ENCODE measurements at places on chromosomes 2 and 18.

DNA sequence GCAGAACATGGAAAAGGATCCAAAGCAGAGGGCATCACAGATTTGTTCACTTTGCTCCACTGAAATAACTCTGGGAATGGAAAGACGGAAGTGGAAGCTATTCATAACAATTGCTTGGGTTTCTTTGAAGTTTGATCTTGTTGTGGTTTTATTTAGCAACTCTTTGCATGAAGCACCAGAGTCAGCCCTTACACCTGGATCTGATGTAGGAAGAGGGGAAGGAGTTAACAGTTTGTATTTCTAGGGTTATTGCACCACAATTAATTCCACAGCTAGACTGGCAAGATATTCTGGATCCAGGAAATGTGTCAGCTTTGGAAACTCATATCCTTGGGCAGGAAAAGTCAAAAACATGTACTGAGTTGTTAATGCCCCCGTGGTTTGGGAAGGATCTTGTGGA, 1143.4 kb downstream of the CNTNAP5 start:
- no peak for DNase-seq

GRCh38 chr2:187924293-187924692, 367.4 kb upstream of the GULP1 start:
- no peak for DNase-seq

DNA sequence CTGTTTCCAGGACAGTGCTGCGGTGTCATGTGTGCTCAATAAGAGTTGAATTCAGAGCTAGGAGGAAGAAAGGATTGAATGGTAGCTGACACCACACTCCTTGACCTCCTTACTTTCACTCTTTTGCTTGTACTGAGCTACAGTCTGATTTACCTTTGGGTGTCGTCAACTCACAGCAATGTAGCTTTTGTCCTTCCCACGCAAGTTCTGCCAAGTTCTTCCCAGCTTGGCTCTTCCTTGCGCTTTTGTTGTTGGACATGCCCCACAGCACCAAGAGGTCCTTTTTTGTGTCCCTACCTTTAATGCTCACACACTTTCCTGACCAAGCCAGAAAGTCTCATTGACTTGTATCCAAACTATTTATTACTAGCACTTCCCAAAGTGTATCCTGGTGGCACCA, 38.3 kb upstream of the ITGB6 start:
- DNase-seq, result no peak

GRCh38 chr2:190578158-190579057, 43.9 kb upstream of the NEMP2 start:
- no peak for DNase-seq

DNA sequence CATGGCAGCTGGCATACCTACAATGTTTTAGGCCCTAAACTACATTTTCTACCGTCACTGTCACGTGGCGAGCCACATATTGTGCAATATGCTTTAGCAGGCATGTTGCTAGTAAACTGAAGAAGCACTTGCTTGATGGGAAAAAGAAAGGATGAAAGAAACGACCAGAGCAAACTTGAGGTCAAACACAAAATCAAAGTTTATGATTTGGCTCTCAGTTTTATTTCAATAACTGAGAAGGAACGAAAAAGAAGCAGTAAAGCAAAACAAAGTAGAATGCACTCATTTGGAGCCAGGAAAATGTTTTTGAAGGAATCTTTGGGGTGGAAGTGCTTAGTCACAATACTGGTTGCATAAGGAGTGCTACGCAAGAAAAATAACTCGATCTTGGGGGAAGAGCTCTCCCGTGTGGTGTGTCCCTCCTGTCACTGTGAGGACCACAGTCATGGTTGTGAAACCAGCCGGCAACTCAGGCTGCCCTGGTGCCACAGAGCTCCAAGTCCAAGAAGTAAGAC, 349.8 kb downstream of the RBM43 start:
- no peak for DNase-seq

DNA sequence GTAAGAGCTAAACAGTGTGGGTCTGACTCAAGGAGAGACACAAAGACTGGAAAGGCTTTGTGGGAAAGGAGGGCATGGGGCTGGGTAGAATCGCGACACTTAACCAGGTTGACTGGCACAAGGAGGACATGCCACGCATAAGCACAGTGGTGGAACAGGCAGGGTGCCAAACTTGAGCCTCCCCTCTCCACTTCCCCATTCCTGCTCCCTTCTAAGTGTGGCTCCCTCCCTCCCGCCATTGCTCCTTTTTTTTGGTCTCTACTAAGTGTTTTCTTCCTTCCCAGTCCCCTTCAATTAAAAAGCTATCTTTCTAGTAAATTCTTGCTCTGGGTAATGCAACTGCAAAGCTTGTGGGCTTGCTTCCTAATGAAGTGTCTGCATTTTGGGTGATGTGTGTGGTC, 40.3 kb upstream of the ZFP36L2 start:
- DNase-seq, result no peak

DNA sequence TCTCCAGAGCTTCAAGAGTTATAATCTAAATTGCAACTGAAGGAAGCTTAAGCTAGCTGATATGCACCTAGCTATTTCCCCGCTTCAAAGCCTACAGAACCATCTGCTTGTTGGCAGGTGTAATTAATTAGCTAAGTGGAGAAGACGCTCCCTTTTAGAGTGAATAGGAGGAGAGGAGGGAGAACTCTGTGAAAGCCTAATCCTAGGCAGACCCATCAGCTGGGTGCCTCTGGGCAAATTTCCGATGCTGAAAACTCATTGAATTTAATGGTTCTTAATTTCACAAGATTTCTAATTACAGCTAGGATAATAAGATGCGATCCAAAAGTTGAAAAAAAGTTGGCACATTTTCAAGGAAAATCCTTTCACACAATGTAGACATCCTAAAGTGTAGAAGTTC, 735.9 kb downstream of the ERBB4 start:
- DNase-seq, result no peak

GRCh38 chr2:91974401-91975129, 2896.7 kb upstream of the TEKT4 start:
- no peak for DNase-seq

DNA sequence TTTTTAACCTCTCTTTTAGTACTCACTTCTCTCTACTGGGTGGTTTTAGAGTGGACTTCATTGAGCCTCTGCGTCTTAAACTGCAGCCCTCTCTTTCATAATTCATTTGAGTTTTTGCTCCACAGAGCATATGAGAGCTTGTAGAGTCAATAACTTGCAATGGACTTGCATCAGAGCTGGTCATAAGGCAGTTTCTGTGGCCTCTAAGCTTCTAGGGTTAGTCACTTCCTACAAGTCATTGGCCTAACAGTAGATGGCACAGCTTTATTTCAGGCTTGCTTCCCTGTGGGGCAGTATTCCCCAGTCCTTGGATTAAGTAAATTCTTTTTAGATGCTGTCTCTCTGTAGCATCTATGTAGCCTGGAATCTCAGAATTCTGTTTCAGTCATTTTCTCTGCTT, 1435.7 kb downstream of the LRP1B start:
- no peak for DNase-seq

- no peak for DNase-seq
These were observed 54.5 kb downstream of the ROCK1 start for GRCh38 chr18:21057112-21057511.

GRCh38 chr2:83633423-83633822, 825.7 kb downstream of the SUCLG1 start:
- no peak for DNase-seq

DNA sequence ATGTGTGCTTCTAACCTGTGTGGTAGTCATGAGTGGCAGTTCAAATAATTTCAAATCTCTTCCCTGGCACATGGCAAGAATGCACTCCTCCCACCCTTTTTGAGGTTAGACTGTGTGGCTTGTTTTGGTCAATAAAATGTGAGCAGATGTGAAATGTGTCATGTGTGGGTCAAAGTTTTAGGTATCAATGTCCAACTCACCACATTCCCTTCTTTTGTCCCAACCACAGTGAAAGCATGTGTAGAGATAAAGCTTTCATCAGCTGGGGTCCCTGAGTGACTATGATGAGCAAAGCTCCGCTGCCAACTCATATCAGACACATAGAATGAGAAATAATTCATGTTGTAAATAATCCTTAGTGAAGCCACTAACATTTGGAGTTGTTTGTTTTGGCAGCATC, 118.2 kb downstream of the PAX3 start:
- DNase-seq, result no peak

DNA sequence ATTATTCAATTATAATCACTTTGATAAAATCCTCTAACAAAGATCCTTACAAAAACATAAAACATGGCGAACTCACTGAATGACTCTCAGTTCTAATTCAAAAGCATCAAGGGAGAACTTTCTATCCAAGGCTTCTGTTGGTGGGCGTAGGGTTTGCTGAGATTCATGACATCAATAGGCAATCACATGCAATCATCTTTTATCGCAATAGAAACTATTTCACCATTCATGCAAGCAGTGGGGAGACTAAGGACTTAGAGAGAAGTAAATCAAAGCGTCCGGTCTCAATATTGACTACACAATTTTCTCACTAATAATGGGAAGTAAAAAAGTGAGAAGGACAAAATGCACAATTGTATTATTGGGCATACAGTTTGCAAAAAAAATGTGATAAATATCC, 168.7 kb downstream of the SCG2 start:
- DNase-seq, result no peak

GRCh38 chr2:30631051-30631671, 176.1 kb downstream of the CAPN13 start:
- no peak for DNase-seq

GRCh38 chr18:24741965-24742724, 281.7 kb downstream of the HRH4 start:
- no peak for DNase-seq

DNA sequence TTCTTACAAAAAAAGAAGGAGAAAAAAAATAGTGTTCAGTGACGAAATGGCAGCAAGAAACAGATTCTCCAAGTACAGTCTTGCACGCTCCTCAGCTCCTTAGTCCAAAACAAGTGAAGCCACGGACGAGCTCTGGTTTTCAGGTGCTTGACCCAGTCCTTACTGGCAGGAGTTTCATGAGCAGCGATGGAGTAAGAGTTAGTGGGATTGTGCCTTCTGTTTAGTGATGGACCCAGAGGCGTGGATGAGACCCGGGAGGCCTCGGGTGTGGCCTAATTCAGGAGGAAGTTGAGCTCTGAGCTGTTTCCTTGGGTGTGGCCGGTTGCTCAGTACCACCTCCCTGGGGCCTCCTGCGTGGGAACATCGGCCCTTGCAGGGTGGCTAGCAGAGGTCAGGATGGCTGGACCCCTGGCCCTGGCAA, 52.0 kb downstream of the KIF5C start:
- DNase-seq, result peak; percentile 50

DNA sequence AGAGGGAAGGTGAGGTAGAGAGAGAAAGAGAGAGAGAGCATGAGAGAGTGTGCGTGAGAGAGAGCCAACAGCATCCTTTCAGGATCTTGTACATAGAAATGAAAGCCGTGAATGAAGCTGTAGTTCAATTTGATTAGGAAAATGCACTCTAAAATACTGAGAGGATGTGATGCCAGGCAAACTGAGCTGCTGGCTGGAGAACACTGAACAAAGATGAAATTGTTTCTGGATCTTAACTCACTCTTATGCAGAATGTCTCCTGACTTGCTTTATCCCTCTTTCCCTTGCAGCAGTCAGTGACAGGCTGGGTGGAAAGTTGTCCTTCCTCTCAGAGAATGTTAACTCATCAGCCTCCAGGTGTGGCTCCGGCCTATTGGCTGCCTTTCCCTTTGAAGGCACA, 10.7 kb downstream of the LYPD1 start:
- DNase-seq, result no peak

DNA sequence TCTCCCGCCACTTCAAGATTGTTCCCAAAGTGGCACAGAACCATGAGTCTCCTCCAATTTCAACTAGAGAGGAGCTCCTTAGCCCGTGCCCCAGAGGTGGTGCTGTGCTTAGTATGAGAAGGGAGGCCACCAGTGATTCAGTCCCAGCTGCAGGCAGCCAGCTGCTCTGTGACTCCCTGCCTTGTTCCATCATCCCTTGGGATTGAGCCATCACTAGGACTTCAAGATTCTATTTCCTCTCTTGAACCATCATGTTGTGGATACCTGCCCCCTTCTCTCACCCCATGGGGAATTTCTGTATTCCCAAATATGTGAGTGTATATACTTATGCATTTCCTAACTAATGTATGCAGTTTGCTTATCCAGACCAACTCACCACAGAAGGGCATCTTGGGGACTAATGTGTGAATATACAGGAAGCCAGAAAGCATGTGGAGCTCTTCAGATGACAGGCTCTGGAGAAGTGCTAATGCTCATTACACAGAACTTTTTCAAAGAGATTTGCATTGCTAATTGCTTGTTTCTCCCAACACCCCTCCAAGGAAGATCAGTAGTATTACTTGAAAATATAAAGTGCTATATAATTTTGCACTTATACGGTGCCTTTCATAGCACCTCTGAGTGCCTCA, 111.0 kb upstream of the MAP3K20 start:
- no peak for DNase-seq

GRCh38 chr2:102310964-102311640, at the start of gene IL1RL1:
Gene IL1RL1 (plus strand): TSS chr2:102311563. CDS start chr2:102338265, 26,702 bp downstream.
- no peak for DNase-seq

DNA sequence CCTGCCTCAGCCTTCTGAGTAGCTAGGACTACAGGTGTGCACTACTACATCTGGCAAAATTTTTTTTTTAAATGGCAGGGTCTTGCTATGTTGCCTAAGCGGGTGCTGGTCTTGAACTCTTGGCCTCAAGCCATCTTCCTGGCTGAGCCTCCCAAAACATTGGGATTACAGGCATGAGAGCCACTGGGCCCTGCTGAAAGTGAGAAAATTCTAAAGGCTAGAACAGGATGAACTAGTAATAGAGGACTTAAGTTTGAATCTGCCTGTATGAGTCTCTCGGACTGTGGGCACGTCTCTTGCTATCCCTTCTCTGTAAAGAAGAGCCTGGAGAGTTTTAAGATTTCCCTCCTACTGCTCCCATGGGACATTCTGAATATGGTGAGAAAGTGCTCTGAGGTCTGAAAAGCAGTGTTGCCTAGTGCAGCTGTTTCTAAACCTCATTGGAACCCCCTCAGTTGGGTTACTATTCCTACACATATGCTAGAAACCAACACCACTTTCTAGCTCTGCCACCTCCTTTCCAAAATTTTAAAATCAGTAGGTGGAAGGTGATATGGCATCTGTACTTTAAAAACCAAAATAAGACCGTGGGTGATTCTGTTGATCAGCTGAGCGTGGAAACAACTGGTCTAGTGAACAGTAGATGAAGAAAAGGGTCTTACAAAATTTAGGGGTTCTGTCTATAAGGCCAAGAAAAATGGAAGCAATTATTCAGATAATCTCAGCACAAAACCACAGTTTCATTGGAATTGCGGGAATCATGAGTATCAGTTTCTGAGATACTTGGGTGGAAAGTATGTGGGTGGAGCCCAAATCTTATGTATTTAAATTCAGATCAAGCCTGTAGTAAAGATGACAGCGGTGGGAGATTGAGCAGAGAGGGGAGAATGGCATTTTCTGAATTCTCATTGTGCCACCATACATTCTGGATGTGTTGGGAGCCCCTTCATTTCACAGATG, 259.8 kb upstream of the CXCR4 start:
- no peak for DNase-seq

- DNase-seq, result no peak
These were observed 1.7 kb upstream of the KCNG2 start for GRCh38 chr18:79796016-79796415.

Measured in stimulated activated CD4-positive, alpha-beta T cell treated with anti-CD3 and anti-CD28 coated beads, Interleukin-15, amount 100 ng/mL, for 24 hours (primary cell).